Retina (tissue), 1 donor: ENCODE measurements at places on chromosomes 7 and 10.

DNA sequence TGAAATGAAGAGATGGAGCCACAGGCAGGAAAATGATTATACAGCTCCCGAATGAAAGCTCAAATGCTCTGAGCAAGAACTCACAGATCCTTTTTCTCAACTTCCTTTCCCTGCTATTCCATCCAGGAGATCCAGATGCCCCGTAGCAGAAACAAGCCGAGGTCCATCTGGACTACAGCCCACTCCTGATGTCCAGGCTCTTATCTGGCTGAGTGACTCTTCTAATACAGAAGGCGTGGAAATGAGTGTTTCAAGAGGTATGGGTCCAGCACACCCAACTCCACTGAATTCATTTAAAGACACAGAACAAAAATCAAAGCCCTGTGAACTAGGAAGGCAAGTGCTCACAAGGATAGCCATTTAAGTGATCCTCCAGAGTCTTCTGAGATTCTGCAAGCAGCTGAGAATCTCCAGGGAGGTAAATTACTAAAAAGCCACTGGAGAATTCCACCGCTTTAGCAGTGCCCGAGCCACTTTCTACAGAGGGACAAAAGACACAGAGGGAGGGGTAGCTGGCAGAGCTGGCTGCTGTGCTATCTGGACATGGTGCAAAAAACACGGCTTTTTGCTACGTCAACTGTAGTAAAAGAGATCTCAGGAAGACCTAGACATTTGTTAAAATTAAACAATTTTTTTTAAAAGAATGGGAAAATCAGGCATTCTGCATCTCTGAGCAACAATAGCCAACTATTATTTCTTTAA, 24.5 kb downstream of the FAM171A1 start:
- DNase-seq = no peak

DNA sequence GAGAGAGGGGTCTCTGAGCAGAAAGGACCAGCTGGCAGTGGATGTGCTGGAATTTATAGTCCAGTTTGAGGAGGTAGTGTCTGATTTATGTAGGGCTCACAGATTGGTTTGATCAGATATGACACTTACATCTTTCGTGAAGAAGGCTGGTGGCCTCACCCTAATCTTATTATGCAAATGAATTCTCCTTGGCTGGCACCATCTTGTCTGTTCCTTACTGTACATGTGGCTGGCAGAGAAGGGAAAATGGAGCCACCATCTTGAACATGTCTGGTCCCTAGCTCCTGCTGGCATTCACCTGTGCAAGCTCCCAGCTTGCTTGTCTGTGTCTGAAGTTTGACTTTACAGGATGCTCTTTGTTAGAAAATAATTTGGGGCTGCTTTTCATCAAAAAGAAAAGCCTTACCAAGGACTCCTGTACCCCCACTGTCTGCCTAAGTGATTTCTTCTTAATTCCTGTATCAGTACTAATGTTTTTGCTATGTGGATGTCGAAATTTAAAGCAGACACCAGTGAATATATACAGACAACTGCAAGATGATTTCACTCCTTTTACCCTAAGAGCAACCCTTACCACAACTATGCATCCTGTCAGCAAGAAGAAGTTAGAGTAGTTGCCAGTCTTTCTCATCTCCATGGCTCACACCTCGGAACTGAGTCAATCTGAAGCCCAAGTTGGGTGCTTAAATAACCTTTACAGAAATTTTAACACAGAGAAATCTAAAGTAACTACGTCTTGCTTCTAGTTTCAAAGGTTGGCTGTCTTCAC, 322.0 kb upstream of the SEMA3D start:
- DNase-seq = no peak

DNA sequence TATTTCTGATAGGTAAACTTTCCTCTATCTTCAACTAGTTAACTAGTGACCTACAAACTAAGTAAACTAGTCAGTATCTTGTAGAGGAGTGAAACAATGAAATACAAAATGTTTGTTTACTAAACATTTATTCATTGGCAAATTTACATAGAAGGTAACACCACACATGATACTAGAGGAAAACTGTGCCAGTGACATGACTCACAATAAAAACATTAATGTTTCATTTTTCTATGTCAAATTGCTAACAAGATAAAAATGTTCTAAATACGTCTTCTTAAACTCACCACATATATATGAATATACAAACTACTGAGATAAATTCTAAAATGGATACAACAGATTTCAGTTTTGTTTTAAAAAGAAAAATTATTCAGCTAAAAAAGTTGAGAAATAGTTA, 471.3 kb downstream of the PARD3 start:
- DNase-seq = no peak

- no peak for DNase-seq
These were observed 218.6 kb downstream of the CELF2 start for GRCh38 chr10:11236234-11236633.

DNA sequence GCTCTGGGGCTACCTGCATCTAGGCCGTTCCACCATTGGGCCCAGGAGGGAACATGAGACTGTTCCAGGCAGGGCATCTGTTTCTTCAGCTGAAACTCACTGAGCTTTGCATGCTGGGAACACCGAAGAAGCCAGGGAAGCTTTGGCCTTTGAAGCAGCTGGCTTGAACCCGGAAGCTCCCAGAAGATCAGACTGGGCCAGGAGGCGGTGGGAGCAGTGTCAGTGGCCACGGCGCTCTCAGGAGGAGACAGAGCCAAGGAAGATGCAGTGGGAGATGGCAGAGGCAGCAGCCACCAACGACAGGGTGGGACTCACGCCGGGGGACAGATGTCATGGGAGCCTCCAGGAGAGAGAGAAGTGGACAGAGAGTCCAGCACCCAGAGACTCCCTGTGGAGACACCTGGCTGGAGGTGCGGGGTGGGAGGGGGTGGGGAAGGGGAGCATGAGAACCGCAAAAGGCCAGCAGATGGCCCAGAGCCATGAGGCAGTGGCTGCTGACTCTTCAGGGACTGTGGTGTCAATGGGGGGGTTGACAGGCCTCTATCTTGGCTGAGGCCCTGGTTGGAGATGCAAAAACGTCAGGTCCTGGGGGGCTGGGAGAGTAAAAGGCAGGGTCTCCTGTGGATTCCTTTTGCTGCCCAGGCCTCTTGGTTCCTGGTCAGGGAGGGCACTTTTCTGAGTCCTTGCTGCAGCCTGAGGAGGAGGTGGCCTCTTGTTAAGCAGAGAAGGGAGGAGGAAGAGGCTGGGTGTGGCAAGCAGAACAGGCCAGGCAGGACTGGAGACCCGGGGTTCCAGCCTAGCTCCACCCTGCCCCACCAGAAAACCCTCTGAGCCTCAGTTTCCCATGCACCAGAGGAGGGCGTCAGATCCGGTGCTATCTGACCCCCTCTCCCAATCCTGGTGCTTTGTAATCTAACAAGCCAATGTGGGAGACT, 6.3 kb upstream of the AQP1 start:
- DNase-seq = no peak

DNA sequence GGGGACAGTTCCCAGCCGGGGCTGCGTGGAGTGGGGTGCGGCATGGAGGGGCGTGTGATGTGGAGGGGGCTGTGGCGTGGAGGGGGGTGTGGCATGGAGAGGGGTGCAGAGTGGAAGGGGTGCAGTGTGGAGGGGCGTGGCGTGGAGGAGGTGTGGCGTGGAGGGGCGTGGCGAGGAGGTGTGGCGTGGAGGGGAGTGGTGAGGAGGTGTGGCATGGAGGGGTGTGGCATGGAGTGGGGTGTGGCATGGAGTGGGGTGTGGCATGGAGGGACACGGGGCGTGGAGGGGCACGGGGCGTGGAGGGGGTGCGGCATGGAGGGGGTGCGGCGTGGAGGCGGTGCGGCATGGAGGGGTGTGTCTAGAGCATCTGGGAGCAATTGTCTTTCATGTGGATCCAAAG, 33.6 kb downstream of the NKX6-2 start:
- no peak for DNase-seq

- no peak for DNase-seq
These were observed 78.2 kb upstream of the FAM3C start for GRCh38 chr7:121474301-121474673.

DNA sequence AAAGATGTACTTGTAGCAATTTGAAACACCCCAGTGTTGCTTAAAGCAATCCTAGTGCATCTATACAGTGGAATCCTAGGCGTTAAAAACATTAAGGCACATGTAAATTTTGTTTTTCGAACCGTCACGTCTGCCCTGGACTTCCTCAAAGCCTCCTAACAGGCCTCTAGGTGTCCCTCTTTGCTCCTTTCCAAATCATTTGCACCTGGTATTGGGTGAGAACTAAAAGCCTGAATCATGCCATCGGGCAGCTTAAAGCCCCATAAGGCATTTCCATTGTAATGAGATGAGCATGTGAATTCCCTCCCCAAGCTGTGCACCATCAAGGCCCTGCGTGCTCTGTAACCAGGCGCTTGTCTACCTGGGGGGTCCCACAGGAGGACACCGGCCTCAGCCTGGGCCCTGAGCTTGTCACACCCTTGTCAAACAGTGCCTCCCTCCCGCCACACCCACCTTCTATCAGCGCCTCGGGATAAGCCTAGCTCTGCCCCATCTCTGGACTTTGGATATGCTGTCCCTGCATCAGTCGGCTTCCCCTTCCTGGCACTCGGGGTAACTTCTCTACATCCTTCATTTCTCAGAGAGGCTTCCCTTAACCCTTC, 89.2 kb downstream of the WDR11 start:
- DNase-seq = no peak

- no peak for DNase-seq
These were observed 17.3 kb downstream of the CAMK2B start for GRCh38 chr7:44307905-44308595.

DNA sequence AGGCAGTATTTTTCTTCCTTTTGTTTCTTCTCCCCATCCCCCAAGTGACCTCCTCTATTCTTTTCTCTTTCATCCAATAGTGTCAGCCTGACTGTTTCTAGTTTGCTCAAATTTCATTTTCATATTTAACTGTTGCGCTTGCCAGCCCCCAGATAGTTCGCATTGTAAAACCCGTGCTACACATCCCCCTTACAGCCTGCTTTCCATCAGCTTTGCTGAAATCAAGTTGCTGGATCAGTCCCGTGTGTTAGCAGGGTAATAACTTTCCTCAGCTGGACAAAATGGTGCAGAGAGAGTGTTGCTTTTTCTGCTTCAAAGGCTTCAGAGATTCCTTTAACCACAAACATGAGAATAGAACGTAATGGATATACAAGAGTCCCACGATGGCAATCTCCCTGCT, 180.6 kb upstream of the NPVF start:
- DNase-seq = no peak

GRCh38 chr10:49289480-49289879, 9.5 kb upstream of the C10orf71 start:
- no peak for DNase-seq

- no peak for DNase-seq
These were observed 124.8 kb upstream of the PDLIM1 start for GRCh38 chr10:95415621-95416031.

DNA sequence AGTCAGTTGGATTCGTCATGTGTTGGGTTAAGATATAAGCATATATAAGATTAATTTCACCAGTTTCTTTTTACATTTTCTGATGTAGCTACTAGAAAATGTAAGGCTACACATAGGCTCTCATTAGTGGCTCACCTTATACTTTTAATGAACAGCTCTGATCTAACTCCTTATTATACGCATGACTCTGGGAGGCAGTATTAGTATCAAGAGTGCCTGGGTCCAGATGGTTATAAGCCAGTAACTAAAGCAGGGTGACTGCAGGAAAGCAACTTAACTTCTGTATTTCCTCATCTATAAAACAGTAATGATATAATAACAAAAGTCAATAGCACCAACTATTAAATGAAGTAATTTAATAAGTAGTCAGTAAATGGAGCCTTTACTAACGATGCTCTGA, 1.4 kb upstream of the ELMO1 start:
- DNase-seq = no peak

- no peak for DNase-seq
These were observed 155.8 kb downstream of the BMPER start for GRCh38 chr7:34061149-34061548.
